ENCODE measurements at places on chromosomes 5 and 9.

DNA sequence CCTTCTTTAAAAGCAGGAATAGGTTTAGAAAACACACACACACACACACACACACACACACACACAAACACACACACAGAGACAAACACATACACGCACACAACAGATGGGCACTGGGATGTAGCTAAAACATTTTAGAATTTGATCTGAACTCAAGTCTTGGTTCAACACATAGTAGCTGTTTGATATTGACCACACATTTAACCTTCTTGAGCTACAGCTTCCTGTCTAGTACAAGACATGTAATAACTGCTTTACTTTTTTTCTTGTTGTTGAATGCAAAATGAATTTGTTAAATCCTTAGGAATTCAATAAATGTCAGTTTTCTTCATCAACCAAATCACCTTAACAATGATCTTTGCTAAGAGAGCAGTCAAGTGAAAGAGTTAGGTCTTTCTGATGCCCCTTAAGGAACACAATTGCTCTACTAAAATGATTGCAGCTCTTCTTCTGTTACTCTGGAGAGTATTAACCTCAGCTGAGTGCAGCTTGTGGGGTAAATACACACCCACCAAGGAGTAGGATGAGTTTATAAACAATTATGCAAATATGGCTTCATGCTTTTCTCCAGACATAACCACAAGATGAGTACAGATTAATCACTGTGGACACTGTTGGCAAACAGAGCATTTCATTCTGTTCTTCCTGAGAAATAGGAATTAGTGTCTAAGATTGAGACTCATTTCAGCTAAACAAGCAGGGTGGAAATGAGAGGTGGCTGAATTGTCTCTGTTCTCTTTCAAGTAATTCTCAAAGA is 302.9 kb upstream of the PAPPA start:
- DNase-seq = peak; percentile 19

DNA sequence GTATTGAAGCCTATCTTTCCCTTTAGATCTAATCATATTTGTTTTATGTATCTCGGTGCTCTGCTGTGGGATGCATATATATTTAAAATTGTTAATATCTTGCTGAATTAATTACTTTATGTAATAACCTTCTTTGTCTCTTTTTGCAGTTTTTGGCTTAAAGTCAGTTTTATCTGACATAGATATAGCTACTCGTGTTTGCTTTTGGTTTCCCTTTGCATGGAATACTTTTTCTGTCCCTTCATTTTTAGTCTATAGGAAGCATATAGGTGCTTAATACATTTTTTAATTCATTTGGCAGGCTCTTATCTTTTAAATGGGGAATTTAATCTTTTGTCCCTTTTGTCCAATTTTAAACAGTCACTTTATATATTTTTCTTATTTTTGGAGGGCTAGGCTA is 360.6 kb upstream of the PRR16 start:
- DNase-seq = no peak

- DNase-seq = no peak
These were observed 2.6 kb downstream of the HNRNPH1 start for GRCh38 chr5:179620703-179621350.

DNA sequence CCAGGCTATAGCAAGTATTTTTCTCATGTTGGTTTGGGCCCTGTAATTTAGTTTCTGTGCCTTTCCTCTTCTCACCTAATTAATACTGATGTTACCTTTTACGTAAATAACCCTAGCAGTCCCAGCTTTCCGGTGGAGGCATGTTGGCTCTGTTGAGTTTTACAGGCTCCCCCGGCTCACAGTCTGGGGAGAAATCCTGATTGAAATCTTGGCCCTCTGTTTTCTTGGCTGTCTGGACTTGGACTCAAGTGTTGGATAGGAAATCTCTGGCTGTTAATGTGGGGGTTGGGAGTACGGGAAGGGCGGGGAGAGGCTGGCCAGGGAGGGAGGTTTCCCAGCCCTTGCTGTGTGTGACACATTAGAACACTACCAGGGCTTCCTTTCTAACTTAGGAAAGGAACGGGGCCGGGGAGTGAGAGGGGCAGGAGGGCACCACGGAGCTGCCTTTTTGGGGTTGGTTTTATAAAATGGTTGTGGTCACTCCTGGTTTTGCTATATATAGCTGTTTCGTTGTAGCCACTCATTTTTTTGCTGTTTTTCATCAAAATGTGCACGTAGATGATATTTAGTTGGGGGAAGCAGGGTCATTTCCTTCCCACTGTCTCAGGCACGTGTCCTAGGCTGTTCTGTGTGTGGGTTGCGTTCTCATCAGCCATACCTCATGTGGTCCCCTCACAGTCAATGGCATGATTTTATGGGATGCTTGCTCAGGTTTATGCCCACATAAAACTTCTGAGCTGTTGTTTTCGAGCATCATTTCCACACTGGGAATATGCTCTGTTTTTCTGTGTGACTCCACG is 11.0 kb downstream of the TRIO start:
- no peak for DNase-seq

DNA sequence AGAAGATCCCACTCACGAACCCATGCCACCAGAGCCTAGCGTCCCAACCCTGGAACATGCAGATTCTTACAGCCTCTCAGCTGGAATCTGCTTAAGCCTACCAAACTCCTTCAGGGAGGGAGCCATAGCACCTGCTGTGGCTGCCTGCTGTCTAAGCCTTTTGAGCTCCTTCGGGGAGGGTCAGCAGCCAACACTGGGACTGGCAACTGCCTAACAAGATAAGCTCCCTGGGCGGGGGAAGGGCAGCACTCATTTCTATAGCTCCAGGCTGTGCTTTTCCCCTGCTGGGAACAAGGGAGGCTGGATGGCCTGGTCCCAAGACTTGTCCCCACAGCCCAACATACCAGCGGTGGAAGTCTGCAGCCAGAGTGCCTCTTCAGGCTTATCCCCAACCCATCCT is 199.1 kb upstream of the OR13F1 start:
- DNase-seq = no peak

- no peak for DNase-seq
These were observed 59.7 kb downstream of the ATP10B start for GRCh38 chr5:160792281-160792680.

DNA sequence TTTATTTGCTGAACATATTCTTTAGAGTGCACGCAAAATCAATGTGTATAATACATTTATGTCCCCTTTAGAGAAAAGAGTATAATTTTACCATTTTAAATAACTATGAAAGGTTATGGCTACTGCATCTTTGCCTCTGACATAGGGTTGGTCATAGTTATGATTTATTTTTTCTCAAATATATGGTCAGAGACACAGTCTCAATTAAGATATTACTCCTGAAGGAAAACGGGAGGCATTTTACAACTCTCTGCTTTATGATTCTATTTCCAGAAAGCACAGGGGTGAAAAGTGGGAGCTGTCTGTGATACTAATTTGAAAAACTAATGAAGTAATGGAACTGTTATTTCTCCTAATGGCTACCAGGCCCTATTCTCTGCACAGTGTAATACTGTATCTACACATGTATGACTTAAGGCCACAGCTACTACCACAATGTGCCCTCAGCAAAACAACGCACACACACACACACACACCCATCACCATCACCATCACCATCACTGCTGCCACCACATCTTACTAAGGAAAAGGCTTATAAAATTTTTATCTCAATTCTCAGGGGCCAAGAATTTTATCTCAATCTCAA is 262.9 kb downstream of the EFNA5 start:
- no peak for DNase-seq

DNA sequence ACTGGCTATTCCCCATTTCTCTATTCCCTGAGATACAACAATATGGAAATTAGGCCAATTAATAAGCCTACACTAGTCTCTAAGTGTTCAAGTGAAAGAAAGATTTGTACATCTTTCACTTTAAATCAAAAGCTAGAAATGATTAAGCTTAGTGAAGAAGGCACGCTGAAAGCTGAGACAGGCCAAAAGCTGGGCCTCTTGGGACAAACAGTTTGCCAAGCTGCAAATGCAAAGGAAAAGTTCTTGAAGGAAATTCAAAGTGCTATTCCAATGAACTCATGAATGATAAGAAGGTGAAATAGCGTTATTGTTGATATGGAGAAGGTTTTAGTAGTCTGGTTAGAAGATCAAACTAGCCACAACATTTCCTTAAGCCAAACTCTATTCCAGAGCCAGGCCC is 256.2 kb downstream of the ZSWIM6 start:
- DNase-seq = no peak

DNA sequence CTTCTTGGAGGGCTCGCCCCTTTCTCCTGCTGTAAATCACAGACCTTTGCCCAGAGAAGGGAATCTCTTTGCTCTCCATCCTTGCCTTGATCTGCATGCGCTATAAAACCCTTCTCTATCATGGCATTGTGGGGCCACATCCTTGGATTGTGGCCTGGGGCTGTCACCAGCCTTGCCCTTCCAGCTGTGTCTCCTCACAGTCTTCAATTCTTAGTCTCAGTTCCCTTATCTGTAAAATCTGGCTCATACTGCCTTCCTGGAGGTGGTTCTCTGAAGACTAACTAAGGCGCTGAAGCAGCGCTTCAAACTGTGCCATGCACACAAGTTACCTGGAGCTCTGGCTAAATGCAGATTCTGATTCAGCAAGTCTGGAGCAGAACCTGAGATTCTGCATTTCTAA is 53.4 kb upstream of the RARS1 start:
- no peak for DNase-seq

GRCh38 chr9:105219291-105219805 is 25.1 kb upstream of the SLC44A1 start:
- no peak for DNase-seq

DNA sequence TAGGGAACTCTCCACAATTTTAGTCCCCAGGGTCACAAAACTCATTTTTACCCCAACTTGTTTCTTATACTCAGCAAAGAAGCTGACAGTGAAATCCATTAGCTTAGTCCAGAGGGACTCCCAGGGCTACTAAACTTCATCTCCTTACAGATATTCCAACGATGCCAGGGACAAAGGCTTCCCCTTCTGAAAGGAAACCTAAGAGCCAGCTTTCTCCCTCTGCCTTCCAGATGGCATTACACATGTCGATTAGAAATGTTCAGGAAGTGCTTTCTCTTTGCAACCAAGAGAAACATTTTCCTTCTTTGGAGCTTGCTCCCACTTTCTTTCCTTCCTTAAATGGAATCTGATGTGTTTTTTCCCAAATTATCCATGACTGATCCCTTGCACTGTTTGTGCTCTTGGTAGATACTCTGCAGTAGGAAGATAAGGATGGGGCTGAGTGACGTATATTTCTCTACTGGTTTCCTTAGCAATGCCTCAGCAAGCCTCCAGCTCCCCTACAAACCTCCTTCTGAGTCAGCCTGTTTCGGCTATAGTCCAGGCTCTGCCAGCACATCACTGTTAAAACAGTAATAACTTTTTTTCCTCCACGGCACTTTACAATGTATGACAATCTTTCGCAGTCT is 43.0 kb upstream of the HTR4 start:
- peak; percentile 7 for DNase-seq

GRCh38 chr5:167820101-167820990 is 471.1 kb upstream of the WWC1 start:
- DNase-seq = no peak
